ENCODE measurements at places on chromosomes 4 and X.

- peak; percentile 98 for DNase-seq
Measured at GRCh38 chr4:122783301-122784215, 43.1 kb upstream of the FGF2 start.

DNA sequence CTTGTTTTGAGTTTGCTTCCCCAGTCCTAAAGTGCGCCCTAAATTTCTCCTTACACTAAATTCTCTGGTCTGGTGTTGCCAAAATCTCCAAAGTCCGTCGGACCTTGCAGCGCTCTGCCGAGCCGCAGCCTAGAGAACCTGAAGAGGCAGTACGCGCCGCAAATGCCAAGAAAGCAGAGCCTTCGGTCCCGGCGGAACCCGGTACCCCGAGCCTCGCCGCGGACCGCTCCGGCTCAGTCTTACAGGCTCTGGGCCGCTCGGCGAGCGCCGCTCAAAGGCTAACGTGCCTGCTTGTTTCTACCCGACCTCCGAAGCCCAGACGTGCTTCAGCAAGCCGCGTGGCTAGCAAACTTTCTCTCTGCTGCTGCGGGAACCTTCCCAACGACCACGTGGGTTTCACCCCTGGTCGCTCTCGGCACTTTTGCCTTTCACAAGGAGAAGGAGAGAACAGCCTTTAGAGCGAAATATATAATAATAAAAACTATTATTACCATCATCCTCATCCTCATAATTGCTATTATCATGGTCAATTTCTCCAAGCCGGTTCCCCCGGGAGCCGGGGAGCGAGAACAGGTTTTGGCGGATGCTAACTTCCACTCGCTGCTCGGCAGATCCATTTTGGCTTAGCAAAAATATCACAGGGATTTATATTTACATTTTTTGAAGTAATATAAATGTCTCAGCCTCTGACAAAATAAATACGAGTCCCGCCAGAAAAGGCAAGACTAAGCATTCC, 2.2 kb upstream of the HTR2C start:
- no peak for DNase-seq

DNA sequence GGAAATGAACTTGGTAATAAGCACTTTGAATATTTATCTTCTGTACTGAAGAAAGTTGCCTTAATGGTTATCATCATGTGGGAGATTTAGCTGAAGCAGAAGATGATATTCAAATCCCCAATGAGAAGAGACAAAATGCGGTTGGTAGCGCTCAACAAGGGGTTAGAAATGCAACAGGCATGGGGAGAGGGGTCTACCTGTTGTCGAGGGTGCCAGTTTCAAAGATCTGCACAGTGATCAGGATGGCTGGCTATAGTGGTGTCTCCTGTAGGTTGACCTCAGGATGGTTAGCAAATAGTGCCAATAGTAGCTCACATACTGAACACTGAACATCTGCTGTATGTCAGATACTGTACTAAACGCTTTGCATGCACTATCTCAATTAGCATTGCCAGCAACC, 7.0 kb upstream of the HS6ST2 start:
- no peak for DNase-seq

DNA sequence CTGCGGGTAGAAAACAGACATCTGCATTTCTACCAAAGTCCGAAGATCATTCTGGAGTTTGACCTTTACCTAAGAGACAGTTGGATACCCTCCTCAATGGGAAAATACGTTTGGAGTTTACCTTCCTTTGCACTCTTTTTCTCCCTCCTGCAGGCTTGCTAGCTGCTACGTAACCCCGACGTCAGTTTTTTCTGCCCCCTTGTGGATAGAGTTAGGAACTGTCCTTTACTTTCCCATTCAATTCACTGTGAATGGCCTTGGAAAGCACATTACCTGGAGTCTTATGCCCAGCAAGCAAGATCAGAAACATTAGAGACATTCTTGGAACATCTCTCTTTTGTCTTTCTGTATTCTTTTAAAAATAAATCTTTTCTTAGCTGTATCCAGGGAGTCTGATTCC, 250.7 kb downstream of the NAP1L3 start:
- DNase-seq: no peak

GRCh38 chr4:3227878-3228675, 20.9 kb upstream of the MSANTD1 start:
- DNase-seq: no peak

DNA sequence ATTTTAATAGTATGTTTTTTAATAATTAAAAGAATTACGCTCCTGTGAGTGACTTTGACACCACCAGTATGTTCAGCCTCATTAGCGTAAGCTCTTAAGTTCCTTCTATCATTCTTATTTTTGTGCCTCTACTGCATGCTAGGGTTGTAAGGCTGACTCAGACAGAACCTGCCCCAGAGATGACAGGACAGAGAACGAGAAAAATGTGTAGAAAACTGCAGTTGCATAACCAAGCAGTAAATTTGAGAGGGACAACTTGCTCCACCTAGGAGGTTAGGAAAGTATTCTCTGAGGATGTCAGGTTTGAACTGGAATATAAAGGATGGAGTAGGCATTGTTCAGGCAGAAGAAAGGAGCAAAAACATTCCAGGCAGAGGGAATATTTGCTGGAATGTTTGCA, 98.7 kb downstream of the NFKB1 start:
- DNase-seq: no peak

GRCh38 chr4:25969374-25970155, 55.5 kb downstream of the SMIM20 start:
- no peak for DNase-seq

GRCh38 chrX:136291824-136292223, 8.9 kb upstream of the ADGRG4 start:
- DNase-seq: no peak

DNA sequence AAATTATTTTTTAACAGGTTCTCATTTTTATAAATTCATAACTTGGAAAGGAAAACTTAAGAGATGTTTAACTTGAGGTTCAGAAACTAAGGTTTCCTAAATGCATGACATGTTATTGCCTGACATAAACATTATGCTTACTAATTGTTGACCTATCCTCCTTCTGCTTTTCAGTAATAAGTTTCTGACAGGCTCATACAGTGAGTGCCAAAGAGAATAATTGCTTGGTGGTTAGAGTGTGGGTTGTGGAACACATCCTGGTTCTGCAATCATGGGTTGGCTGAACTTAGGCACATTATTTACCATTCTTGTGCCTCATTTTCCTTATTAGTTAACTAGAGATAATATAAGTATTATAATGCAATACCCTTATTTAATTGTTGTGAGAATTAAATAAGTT, 56.5 kb downstream of the BMPR1B start:
- no peak for DNase-seq

- DNase-seq: no peak
Measured at GRCh38 chr4:78767350-78767749, 8.8 kb upstream of the BMP2K start.

DNA sequence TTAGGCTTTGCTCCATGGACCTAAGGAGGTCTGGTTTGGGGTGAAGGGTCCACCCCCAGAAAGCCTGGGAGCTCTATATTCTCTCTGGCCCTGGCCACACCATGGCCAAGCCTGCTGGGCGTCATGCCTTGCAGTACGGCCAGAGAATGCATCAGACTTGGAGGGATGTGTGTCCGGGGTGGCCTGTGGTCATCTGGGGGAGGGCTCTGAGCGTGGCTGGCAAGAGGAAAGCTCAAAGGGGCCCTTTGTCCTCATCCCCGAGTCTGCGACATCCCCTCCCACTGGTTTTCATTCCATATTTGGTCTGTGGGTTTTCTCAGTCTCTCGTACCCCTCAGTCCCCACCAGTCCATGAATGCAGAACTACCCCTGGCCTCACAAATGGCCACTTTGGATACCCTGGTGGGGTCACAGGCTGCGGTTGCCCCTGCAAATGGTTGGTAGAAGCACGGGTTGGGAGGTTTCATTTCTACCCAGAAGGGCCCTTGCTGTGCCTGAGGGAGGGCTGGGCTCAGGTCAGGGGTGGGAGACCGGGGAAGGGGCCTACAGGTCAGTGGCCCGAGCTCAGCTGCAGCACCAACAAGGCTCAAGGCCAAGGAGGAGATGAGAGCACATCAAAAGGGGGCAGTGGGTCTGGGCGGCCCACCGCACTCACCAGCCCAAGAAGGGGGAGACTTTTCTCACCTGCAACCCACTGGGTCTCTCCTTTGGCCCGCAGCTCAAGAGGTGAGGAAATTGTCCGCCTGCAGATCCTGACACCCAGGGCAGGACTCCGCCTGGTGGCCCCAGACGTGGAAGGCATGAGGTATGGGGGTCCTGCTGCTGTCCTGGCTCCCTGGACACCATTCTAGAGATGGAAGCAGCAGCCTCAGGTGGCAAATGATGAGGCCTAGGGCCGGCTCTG, 30.2 kb downstream of the ZNF185 start:
- no peak for DNase-seq

DNA sequence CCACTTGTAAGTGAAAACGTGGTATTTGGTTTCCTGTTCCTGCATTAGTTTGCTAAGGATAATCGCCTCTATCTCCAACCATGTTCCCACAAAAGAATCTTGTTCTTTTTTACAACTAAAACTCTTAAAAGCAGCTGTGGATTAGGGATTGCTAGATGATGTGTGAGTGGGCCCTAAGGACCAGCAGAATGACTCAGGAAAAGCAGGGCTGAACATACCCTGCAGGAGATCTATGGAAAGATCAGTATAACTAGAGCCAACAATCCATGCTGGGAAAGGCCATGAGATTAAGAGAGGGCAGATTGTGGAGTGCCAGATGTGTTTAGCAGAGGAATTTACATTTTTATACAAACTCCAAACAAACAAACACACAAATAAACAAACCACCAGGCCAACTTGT, 128.4 kb upstream of the TMEM164 start:
- no peak for DNase-seq

DNA sequence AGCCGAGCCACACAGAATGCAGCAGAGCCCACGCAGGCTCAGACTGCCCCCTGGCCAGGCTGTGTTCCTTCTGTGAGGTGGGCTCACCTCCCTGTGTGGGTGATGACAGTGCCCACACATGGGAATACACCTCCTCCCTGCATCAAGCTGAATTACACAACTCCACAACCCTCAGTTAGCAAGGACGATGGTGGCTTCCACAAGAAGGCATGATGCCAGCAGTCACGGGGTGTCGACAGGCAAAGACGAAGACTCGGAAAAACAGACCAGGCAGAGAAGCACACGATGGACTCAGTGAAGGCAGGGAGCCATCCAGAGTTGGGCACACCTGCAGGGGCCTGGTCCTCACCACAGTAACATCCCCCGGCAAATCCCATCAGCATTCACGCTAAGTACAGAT, 12.1 kb downstream of the LETM1 start:
- DNase-seq: peak; percentile 36

DNA sequence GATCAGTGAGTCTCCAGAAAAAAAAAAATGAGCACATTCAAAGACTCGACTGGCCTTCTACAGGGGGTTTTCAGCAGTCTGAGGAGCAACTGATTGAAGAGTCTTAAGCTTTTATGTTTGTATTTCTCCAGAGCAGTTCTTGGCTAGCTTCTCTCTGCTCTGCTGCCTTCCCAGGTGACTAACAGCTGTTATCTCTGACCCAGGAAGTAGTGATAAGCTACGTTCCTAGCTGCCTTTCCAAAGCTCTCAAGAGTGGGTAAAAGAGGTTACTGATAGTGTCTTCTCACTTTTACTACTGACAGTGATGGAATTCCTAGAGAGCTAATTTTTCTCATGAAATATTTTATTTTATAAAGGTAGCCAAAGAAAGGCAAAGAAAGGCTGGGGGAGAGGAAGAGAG, 66.6 kb downstream of the ENOX2 start:
- DNase-seq: no peak

DNA sequence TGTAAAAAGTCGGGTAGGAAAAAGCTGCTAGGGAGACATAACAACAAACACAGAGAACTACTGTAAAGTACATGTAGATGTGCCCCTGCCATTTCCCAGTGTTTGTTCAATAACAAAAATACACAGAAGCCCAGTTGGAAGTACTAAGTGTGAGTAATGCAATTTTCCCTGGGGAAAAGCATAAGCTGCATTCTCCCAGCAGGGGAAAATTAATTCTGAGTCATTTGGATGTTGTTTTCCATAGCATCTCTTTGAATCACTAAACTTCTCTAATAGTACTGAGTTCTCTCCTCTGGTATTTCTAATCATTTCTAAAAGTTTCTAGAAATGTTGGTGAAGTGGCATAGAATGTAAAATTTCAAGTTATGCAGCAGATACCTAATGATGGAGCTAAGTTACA, 1114.9 kb downstream of the C4orf33 start:
- peak; percentile 91 for DNase-seq

- peak; percentile 22 for DNase-seq
Measured at GRCh38 chr4:41693629-41694028, 54.9 kb downstream of the PHOX2B start.

- DNase-seq: peak; percentile 78
Measured at GRCh38 chr4:151195801-151196200, 81.2 kb upstream of the PRSS48 start.

DNA sequence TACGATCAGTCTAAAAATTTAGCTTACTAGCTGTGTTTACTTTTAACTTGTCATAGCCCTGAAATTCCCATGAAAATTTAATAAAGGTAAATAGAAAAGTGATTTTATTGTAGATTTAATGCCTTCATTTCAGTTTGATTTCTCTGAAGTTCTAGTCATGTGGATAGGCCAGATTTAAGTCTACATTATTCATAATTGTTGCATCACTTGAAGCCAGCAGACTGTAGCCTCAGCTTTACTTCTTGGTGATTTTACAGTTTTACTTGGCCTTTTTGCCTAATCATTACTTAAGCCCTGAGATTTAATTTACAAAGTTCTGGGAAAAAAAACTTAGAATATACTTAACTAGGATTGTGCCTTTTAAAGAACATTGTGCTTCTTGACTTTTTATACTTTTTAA, 73.5 kb upstream of the FHDC1 start:
- no peak for DNase-seq

DNA sequence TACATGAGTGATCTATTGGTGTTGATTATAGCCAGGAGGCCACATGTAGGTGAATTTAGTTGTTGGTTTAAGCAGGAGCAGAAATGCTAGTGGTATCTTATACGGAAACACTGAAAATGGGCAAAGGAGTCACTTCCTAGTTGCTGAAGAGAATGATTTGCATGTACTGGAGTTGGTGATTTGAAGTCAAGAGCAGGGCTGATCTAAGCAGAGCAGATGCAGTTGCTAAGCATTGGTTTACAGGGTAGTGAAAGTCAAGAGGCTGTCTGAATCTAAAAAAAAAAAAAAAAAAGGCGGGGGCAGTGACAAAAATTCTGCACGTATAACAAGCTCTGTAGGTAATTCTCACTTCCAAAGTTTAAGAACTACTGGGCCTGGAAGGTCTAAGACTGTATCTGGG, 90.4 kb upstream of the HPRT1 start:
- DNase-seq: no peak

- DNase-seq: no peak
Measured at GRCh38 chrX:68403522-68403921, 29.8 kb downstream of the OPHN1 start.

DNA sequence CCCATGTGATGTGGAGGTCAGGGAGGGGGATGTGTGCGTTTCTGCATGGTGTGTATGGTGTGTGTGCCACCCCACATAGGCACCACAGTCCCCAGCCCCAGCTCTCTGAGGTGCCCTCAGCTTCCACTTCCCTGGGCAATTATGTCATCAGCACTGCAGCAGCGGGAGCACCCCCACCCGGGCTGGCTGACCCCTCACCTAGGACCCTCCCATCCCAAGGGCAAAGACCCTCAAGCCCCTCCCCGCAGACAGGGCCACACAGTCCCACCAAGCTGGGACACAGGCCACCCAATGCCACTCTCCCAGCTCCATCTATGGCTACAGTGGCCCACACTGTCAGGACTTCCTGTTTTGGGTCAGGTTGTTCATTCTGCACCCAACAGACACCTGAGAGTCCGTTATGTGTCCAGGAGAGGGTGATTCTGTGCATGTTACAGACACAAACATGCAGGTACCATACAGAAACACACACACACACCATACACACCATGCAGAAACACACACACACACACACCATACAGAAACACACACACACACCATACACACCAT, 75.2 kb downstream of the JAKMIP1 start:
- DNase-seq: no peak

Data from fibroblast of skin of right biceps (primary cell).